SHP77 (cell line): ENCODE measurements at places on chromosomes 2 and 18.

DNA sequence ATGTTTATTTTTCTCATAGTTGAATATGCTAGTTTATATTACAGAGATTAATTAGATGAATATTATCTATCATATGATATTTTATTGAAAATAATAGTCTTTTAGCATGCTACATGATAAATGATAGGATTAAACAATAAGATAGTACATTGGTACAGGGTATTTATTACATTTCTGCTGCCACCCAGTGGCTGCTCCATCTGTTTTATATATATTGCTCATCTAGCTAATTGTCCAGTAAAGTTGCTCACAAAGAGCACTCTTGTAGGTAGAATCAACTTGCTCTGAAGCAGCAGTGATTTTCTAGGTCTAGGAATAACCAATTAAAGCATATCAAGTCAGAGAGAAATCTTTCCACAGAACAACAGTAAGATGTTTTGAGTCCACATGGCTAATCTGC is 183.3 kb downstream of the ASXL3 start:
- no peak for DNase-seq

DNA sequence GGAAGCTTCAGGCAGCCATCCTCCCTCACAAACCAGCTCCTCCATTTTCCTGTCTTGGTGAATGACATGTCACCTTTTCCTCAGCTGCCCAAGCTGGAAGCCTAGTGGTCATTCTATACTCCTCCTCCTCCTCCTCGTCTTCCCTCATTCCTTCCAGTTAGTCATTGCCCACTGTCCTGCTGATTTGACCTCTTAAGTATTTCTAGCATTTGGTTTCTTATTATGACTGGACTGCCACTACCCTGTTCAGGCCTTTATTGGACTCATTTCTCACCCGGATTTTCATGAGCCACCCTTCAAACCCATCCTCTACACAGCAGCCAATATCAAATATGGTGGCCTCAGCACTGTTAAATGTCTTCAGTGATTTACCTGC is 21.9 kb upstream of the MGAT5 start:
- DNase-seq: no peak

GRCh38 chr2:127086990-127087790 is 19.8 kb downstream of the BIN1 start:
- DNase-seq: no peak

DNA sequence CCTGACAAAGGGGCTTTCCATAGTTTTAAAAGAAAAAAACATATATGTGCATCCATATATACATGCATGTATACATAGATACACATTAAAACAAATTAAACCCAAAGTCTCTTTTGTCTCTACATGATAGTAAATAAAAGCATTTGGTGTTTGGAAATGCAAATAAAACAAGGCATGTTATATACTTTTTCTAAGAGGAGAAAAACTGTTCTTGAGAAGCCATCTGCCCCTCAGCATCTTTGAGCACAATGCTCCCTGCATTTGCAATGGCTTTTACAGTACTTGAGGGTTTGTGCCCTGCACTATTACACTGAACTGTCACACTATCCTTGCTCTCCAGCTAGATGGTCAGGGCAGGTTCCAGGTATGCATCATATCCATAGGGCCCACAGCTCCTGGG is 210.2 kb downstream of the L3MBTL4 start:
- no peak for DNase-seq

GRCh38 chr2:15671842-15672815 is 80.5 kb downstream of the DDX1 start:
- no peak for DNase-seq
